Epithelial cell of proximal tubule (primary cell): ENCODE measurements at places on chromosomes 12 and 14.
A peak's percentile ranks its signal among the peaks of the same experiment; 100 is the strongest.

- no peak for DNase-seq
These were observed 56.7 kb upstream of the KTN1 start for GRCh38 chr14:55523321-55523720.

GRCh38 chr12:94640134-94640928 is 10.0 kb downstream of the TMCC3 start:
- peak; percentile 98 for DNase-seq

- DNase-seq: no peak
These were observed 12.7 kb upstream of the DCP1B start for GRCh38 chr12:2016862-2017545.

GRCh38 chr12:71556875-71557274 is 106.8 kb downstream of the ZFC3H1 start:
- DNase-seq: peak; percentile 70

GRCh38 chr12:124041907-124042306 is 68.9 kb downstream of the ZNF664 start:
- DNase-seq: no peak

DNA sequence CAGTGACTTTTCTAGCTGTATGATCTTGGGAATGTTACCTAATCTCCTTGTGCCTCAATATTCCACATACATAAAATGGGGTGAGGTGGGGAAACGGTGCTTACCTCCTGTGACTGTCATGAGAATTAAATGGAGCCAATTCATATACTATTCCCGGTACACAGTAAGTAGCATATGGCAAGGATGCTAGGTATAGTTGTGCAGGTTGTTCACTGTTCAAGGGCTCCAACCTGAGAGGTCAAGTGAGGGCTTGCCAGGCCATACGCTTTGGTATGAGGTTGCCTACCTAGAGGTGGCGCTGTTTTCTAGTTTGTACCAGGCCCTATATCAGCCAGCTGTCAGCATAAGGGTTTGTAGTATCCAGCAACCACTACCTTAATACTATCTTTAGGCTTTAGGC is 3.6 kb upstream of the BATF start:
- DNase-seq: no peak

DNA sequence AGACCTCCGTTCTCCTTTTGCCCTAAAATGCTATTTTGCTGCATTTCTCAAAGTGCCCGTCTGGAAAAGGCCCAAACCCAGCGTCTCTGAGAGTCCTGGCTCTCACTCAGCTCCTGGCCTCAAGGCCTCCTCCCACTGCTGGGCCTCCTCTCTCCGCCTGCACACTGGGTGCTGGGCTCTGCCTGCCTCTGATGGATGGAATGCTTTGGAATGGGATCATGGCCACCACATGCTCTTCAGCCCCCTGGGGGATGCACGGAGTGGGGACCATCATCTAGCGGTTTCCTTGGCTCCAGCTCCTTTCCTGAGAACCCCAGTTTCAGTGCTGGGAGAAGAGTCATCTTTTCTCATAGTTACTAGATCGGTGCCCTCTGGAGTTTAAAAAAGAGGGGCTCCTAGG is 65.2 kb downstream of the KDM2B start:
- DNase-seq: no peak

DNA sequence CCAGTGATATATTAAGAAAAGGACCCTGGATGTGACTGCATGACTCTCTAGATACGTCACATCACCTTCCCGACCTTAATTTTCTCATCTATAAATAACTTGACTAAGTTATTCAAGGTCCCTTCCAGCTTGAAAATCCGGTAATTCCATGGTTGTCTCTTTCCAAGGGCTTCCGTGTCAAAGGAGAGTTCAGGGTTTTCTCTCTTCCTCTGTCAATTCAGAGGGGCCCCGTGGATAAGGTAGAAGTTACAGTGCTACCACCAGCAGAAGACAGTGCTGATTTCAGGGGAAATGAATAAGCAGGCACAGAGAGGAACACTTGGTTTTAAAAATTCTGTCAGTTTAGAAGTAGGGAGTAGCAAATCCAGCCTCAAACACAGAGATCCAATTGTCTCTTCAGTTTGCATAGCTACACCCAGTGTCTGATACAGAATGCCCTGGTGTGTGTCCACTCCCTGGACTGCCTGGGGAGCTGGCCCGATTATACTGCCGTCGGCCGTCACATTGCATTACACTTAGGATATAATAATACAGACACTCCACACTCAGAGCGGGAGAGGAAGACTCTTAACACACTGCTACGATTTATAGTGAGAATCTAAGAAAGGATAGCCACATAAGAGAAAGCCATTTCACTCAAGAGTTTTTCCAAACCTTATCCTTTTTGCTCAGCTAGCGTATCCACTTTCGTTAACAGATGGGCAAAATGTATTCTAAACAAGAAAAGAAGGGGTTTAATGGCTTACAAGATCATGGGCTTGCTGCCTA is 54.7 kb upstream of the GTF2A1 start:
- DNase-seq: no peak

DNA sequence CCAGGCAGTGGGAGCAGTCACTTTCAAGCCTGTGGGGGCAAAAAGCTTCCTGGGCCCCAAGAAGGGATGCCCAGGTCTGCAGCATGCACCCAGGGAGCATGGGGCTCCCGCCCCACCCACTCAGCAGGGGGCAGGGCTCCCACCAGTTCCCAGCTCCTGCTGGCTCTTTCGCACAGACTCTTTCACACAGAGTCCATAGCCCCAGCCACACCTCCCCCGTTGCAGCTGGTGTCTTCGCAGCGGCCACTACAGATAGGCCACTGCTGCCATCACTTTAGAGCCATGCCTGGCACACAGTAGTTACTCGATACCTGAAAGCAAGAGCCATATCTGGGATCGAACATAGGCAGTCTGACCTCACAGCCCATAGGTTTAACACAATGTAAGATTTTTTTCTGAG is 98.2 kb downstream of the NUAK1 start:
- no peak for DNase-seq

DNA sequence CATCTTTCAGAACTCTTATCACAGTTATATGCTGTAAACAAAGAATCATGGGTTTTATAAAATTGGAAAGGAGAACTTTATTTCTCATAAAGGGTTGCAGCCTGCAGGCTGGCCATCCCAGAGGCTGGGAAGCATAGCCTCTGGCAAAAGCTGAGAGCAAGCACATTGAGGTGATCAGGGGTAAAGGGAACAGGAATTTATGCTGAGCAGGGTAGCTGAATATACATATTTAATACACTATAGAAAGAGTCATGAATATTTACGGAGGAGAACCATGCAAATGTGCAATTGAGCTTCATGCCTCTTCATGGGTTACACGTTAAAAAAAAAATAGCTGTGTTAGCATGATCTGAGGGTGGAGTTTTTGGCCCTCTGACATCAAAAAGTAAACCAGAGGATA is 653.3 kb downstream of the NRXN3 start:
- no peak for DNase-seq

- DNase-seq: no peak
These were observed 77.1 kb downstream of the PLXNC1 start for GRCh38 chr12:94225506-94225905.

DNA sequence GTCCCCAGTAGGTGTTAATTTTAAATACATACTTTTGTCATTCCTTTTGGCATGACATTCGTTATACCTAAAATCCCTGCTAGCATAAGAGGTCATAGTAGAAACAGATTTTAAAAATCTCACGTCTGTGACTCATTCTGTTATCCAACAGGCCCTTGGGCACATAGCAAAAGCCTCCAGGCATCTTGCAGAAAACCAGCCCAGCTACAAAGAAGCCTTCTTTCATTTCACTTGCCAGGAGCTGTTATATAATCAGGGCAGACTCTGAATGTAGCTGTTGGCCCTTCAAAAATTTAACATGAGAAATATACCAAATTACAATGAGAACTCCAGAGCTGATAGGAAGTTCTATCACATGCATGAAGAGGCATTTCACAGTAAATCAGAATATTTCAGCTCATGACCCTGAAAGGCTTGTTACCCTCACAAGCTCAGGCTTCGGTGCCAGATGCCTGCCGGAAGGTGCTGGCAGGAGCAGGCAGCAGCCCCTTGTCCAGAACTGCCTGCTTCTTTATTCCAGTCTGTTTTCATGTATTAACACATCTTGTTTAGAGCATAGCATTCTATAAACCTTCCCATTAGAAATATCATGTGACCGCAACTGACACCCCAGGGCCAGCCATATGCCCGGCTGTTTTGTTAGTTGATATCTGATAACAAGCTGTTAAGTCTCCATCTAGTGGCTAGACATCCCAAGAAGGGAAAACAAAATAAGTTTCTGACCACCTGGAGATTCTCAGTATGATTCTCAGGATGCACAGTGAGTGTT is 17.8 kb downstream of the E2F7 start:
- no peak for DNase-seq

- no peak for DNase-seq
These were observed 13.8 kb downstream of the AACS start for GRCh38 chr12:125079084-125079483.

GRCh38 chr12:22787557-22787956 is 162.6 kb downstream of the ETNK1 start:
- DNase-seq: no peak

DNA sequence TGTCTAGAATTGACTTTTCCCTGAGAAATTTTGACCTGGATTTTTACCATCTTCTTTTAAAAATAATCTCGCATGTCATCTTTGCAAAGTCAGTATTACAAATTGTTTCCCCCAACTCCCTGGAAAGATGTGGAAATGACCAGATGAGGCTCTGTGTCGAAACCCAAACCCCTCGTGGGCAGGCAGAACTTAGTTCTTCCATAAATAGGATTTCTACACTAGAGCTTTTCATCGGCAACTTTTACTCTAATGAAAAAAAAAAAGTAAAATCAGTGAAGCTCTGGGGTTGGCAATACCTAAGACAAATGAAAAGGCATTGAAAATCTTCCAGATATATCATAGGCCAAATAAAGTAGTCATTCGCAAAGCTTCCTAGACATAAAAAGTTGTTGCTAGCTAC is 17.0 kb downstream of the SSPN start:
- no peak for DNase-seq

GRCh38 chr14:44820230-44820964 is 141.3 kb downstream of the KLHL28 start:
- DNase-seq: no peak

GRCh38 chr14:75313294-75313693 is 34.7 kb downstream of the FOS start:
- DNase-seq: no peak

GRCh38 chr12:132054983-132055382 is 89.1 kb downstream of the DDX51 start:
- DNase-seq: no peak

DNA sequence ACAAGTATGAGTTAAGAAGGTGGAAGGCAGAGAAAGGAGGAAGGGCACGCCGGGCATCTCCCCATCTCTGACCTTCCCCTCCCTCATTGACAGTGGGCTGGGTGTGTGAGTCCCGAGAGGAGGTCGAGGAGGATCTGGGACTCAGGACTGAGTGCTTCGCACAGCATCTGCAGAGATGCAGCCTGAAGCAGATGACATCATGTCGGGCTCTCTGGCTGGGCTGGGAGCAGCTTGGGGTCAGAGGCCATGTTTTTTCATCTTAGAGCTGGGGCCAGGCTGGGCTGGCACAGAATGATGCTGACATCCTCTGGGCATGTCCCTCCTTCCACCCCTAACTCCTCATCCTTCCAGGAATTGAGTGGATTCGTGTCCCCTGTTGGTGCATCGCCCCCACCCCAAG is 43.5 kb downstream of the CMKLR1 start:
- DNase-seq: no peak

GRCh38 chr14:22409006-22409405 is 180.0 kb downstream of the DAD1 start:
- DNase-seq: no peak

DNA sequence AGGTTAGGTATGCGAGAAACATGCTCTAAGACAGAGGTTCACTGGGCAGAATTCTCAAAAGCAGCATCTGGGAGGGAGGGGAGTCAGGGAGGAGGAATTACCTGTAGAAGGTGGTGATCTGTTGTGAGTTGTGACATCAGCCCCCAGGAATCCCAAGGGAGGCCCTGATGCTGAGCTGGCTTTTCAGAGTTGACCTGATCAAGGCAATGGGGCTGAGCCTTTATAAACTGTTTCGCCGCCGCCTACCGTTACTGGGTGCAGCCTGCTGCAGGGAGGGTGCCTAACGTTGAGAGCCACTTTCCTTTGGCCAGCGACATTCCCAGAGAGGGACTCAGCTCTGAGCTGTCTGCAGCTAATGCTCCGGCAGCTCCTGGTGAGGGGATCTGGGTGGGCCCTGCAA is 257.9 kb upstream of the TMEM132C start:
- no peak for DNase-seq

- DNase-seq: no peak
These were observed 16.1 kb upstream of the EIF4B start for GRCh38 chr12:52990206-52990605.

DNA sequence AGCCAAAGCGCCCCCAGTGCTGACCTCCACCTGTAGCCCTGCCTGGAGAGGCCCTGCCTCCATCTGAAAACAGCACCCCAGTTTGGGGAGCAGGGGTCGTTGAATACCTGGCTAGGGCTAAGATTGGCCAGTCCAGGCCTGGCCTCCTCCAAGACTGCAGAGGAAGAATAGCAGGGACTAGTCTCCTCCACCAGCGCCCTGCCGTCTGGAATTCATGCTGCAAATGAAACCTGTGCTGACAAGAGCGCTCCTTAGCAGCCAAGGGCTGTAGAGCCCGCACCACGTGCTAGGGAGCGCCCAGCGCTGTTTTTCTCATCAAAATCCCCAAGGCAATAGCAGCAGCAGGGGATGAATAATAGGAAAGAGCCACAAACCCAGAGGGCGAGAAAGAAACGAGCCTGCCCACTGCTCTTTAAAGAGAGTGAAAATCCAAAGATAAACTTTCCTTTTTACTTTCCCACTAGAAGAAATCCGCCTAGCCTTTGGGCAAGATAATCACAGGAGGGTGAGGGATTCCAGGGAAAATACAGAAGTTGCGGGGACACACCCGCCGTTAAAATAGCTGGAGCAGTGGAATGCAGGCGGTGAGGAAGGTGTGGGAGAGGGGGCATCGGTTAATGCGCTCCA is 3.3 kb downstream of the COL2A1 start:
- peak; percentile 10 for DNase-seq

DNA sequence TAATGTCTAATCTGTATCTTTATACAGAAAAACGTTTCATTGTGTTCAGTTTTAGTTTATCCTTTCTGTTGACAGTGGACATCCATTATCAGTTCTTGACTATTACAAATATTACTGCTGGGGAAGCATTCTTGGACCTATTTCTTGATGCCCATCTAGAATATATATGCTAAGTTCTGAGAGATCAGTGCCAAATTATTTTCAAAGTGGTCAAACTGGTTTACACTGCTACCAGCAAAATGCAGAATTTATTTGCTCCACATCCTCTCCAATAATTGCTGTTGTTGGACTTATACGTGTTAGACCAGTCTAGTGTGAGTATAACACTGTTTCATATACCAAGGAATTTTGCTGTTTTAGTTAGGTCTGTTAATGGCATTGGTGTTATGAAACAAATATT is 85.5 kb upstream of the TRAF3 start:
- no peak for DNase-seq

GRCh38 chr12:130683811-130684210 is 32.3 kb downstream of the RIMBP2 start:
- DNase-seq: no peak

DNA sequence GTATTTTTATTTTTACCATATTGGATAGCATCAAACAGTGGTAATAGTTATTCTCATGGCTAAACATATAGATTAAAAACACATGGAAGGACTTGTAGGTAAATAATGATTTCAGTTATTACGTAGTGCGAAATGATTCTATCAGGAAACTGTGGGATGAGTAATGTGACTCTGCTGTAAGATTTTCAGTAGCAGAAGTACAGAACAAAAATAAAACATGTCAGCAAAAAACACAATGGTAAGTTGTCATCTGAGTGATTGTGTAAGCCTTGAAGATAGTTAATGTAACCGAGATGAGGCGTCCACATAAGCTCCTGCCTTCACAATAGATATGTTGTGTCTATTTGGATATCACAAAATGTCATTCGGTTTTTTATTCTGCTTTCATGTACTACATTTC is 99.8 kb downstream of the BORCS5 start:
- DNase-seq: no peak
